Retinal pigment epithelial cell (primary cell): ENCODE measurements at places on chromosomes 2 and 18.

- DNase-seq, result no peak
Observed at GRCh38 chr2:166360906-166361305, 14.8 kb downstream of the SCN9A start.

DNA sequence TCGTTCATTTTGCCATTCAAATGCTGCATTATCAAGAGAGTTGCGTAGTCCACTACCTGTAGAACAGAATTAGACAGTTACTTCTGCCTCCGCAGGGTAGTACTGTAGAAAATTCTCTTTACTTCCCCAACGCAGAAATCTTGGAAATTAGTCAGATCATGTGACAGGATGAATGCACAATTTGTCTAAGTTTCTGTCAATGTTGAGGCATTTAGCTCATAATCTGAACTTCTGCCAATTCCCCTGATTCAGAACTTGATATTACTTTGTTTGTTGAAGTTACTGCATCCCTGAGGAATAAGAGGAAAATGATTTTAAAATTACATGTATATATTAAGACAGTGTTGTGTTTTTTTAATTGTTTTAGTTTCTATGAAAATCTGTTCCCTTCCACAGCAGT lies 83.4 kb downstream of the TTC27 start:
- peak; percentile 65 for DNase-seq

DNA sequence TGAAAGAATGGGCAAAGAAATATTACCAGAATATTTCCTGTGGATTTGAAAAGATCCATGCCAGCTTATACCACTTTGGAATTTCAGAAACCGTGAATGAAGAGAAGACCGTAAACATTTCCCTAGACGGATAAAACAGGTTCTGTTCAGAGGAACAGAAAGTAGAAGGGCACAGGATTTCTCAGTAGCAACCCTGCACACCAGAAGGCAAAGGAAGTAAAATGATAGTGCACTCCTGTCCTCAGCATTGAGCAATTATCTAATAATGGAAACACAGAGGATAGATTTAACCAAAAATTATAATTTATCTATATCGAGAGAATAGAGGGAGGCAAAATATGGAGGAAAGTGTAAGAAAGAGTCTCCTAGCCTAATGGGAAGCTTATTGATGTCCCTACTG lies 87.0 kb upstream of the ITGA6 start:
- DNase-seq, result no peak

DNA sequence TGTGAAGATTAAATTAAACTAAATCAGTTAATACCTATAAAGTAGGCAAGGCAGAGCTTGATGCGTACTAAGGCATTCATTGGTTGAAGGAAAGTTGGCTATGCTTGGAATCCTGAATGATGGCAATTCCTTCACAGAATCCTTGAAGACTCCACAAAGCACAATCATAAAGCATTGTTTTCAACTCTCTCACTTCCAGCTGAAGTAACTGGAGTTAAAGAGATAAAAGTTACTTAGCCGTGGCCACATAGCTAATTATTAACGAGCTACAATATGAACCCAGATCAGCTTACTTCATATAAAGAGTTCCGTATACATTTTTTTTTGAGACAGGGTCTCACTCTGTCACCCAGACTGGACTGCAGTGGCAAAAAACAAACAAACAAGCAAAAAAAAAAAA lies 483.9 kb upstream of the DDX18 start:
- DNase-seq, result peak; percentile 19

GRCh38 chr2:55995211-55995610 lies 71.6 kb upstream of the EFEMP1 start:
- no peak for DNase-seq

GRCh38 chr2:207692206-207693065 lies 19.0 kb upstream of the CCNYL1 start:
- DNase-seq, result no peak

- no peak for DNase-seq
Observed at GRCh38 chr2:168889635-168890005, 610 bp downstream of the SPC25 start.

DNA sequence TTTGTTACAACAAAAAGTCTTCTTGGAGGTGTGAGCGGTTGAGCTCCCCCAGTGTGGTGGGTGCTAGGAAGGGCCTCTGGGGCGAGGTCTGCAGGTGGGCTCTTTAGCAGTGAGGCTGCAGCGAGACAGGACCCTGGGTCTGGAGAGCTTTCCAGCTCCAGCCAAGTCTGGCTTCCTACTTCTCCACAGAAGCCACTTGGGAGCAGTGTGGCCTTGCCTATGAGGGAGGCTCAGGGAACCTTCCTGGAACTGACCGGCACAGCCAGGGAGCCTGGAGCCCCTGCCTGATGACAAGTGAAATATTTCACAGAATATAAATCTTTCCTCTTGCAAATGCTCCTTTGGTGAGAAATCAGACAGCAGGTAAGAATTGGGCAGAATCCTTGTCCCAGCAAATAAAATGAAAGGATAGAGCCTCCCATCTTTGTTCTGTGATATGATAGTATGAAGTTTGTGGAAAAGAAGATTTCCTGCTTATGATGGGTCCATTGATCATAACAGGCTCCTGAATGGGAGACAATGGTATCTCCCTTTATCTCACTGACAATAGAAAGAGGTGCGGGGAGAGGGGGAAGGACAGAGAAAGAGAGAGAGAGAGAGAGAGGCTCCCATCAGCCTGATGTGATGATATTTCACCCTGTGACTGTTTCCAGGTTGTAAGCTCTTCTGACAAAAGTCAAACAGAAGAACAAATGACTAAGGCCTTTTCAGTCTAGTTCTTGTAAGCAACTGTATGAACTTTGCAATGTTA lies 289.8 kb upstream of the SPRED2 start:
- DNase-seq, result no peak

DNA sequence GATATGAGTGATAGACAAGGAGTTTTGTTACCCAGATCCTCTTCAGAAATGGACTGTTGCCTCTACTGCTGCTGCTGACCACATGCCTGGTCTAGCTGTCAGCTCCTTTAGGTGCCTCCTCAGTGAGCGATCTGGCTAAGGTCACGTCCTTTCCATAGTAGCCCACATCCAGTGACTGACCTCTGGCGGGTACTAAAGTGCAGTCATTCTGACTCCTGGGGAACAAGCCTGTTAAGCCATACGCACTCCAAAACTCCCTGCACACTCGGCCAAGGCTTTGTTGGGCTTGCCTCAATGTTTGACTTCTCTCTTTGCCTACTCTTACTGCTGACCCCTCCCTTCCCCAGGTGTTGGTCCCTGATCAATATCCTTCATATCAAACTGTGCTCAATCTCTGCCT lies 685.2 kb downstream of the IRS1 start:
- no peak for DNase-seq

GRCh38 chr2:12769492-12770105 lies 52.9 kb downstream of the TRIB2 start:
- DNase-seq, result no peak

- DNase-seq, result no peak
Observed at GRCh38 chr2:180715044-180715443, 265.4 kb upstream of the UBE2E3 start.

DNA sequence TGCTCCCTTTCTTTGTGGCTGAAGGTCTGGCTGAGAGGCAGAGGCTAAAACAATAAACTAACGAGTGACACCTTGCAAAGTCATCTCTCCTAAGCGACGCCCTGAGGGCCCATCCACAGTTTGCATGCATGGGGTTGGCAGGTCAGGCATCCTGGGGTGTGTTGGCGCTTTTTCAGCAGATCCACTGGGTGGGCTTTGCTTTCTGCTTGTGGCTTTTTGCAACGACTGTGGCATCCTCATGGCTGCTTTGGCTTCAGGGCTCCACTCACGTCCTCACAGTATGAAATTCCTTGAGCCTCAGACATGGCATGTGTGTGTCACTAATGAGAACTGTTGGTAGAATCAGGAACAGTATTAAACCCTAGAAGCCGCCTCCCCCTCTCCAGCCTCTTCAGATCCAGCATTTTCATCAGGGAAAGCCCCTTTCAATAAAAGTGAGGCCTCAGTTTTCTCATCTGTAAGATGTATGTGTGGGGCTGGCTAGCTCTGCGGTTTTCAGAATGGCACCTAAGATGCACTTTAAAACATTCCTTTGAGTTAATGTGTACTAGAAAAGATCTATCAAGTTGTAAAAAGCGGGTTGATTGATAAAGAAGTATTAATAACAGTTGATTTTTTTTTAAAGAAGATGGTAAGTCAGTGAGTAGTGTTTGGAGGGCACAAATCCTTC lies 72.5 kb downstream of the SH3BP4 start:
- DNase-seq, result no peak

GRCh38 chr2:137255990-137256389 lies 490.6 kb downstream of the THSD7B start:
- DNase-seq, result peak; percentile 50

DNA sequence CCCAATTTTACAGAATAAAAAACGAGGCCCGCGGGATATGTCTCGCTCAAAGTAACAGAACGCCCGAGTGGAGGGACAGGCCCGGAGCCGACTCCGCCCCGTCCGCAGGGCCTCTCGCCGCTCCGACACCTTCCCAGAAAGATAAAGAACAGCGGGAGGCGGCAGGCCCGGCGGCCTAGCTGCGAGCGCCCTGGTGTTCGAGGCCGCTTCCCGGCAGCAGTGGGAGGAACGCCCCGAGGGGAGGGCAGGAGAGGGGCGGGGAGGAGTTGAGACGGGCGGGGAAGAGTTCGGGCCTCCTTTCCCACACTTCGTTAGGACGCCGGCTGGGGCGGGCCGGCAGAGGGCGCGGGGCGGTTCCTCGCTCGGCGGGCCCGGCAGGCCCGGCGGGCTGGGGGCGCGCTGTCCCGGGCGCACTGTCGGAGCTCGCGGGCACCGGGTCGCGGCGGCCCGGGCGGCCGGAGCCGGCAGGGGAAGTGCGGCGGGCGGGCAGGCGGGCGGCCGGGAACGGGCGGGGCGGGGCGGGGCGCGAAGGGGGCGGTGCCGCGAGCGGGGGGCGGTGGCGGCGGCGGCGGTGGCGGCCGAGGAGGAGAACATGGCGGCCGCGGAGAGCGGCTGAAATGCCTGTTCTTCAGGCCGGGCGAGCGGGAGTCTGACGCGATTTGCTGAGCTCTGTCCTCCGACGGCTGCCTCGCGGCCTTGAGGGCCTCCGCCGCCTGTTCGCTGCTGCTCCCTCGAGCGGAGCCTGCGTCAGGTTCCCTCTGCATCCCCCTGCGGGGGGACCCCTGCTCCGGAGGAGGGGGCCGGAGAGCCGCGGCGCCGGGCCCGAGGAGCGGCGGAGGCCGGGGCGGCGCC lies at the start of gene NCOA1:
Gene NCOA1 (plus strand): TSS at position 565 of the 852 bp plus-strand sequence. CDS start 167,424 bp downstream, outside the sequence.
- DNase-seq, result no peak

DNA sequence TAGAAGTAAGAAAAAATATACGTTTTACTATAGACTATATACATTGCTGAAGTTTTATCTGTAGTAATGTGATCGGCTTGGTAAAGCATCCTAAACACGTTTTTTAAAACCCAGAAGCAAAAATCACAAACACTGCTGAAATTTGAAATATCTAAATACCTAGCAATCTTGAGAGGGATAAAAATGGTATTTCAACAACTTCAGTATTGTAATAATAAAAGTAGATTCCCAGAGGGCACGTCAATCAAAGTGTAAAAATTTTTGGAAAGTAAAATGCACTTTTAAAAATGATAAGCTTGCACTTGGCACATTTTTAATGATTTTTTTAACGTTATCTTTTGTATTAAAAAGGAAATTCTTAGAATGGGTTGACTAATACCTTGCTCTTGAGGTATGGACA lies 1.6 kb downstream of the ZC3H6 start:
- no peak for DNase-seq

DNA sequence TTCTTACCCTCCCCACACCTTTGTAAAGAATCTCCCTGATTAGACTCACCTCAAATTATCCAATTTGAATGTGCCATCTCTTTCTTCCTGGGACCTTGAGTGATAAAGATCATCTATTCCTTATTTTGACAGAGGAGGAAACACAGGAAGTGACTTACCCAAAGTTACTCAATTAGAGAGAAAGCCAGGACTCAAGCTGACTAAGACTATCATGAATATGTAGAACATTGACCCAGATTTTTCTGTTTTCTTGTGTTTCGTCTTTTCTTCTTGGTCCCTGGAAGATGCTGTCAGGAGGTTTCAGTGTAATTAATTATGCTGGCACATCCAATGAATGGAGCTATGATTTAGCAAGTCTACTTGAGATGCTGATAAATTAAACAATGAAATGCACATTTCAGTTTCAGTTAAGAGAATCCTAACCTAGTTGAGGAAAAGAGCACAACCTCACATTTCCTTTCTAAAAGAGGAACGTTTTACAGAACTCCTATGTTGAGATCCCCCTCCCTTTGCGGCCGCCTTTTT lies 380.4 kb downstream of the CLIP4 start:
- no peak for DNase-seq

GRCh38 chr2:180933332-180933731 lies 47.1 kb upstream of the UBE2E3 start:
- DNase-seq, result no peak

GRCh38 chr2:199603721-199604291 lies 146.1 kb upstream of the SATB2 start:
- no peak for DNase-seq
